H7 (cell line): ENCODE measurements at places on chromosomes 1 and 21. TPM values are rescaled to one million over a fixed set of nuclear protein-coding genes. Genes with fewer than 3 reads are reported as not detected.
A peak's percentile ranks its signal among the peaks of the same experiment; 100 is the strongest.

GRCh38 chr1:117271959-117272358 is 61.2 kb upstream of the VTCN1 start:
- no peak for DNase-seq

DNA sequence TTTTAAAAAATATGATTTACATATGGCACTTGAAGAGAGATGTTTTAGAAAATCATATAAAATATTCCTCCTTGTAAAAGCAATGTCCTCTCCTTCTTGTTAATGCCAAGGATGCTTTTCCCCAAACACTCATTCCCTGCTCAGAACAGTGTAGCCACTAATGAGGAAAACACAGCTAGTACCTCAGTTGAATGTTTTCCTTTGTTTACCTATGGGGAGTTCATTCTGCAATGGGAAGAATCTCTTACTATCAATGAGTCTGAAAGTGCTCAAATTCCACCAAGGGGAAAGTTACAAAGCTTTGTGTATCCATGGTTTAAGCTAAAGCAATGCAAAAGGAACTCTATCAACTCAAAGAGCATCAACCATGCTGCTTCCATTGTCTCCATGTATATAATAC is 221.9 kb upstream of the ADGRL2 start:
- no peak for DNase-seq

GRCh38 chr21:15797577-15798363 is 68.0 kb downstream of the USP25 start:
- no peak for DNase-seq

DNA sequence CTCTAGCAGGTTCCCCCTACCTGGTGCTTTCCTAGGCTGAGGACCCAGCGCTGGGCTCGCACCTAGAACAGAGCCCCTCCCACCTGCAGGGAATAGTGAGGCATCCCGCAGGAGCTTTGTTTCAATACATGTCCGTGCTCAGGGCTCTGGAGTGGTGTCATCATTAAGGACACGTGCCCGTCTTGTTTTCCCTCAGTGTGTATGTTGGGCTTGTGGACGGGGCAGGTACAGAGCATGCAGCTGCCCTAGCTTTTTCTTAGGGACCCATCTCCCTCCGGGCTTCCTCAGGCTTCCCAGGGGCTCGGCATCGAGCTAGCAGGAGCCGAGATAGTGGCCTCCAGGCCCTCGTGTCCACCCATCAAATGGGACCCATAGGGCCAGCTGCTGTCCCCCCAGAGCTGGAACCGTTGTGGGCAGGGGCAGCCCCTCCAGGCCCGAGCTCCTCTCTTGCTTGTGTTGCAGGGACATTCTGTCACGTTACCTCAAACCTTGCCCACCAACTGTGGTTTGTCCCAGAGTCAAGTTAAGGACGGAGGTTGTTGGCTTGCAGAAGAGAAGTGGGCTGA is 3.9 kb downstream of the TMEM201 start:
- peak; percentile 49 for DNase-seq

DNA sequence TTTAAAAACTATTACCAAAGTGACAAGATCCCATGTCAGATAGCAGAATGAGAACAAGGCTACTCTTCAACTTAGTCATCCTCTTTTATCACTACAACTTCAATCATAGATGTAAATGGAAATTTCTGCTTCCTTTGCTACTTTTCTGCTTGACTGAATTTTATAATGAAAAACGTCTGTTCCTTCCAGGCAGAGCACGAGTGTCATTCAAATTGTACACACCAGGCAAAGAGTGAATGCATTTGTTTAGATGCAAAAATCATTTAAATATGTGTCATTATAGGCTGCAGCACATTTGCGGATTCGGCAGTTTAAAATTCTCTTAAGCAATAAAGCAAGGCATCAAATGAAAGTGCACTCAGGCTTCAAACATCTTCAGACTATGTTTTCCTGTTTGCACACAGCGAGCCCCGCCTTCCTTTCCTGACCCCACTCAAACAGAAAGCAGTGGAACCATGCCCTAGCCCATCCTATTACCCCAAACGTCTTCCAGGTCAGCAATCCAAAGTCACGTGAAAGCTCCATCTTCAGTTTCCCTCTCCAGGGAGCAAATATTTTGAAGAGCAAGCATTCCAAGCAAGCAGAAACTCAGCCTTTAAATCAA is 99.6 kb downstream of the APP start:
- DNase-seq = peak; percentile 27

DNA sequence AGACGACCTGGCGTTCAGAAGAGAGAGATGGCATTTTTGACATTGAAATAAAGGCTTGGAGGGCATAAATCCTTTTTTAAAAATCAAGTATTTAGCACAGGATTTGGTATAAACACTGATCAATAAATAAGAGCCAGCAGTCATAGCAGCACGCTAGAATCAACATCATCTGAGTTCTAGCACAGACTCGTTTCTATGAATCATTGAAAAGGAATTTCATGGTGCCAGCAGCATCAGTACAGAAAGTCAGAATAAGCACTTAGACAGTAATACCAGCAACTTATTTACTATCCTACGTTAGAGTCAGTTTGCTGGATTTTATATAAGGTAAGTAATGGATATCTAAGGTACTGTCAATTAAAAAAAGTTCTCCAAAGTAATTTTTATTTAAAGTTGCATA is 119.3 kb downstream of the HLCS start:
- DNase-seq = no peak

Gene AKNAD1
- not detected in 2 replicates for total RNA-seq

Gene PROK1
- not detected in 2 replicates for total RNA-seq

Gene OR2T11
- total RNA-seq = not detected in 2 replicates
